GM12891 (cell line): ENCODE measurements at places on chromosomes 5 and 9.

- DNase-seq, result no peak
These were observed 37.4 kb downstream of the SNX24 start for GRCh38 chr5:122882831-122883230.

GRCh38 chr5:137113161-137113560, 386.0 kb downstream of the SPOCK1 start:
- no peak for DNase-seq

- DNase-seq, result peak; percentile 46
These were observed 52.8 kb upstream of the RPL26L1 start for GRCh38 chr5:172906436-172906835.

DNA sequence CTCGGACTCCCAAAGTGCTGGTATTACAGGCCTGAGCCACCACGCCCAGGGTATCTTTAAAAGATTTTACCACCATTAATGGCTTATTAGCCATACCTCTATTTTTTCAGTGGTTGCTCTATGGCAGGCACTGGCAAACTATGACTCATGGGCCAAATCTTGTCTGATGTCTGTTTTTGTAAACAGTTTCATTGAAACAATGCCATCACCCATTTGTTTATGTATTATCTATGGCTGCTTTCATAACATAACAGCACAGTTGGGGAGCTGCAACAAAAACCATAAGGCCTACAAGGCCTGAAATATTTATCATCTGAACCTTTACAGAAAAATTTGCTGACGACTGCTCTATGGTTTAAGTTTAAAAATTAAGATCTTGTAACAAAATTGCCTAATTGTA, 66.8 kb downstream of the SLC38A9 start:
- DNase-seq, result no peak

DNA sequence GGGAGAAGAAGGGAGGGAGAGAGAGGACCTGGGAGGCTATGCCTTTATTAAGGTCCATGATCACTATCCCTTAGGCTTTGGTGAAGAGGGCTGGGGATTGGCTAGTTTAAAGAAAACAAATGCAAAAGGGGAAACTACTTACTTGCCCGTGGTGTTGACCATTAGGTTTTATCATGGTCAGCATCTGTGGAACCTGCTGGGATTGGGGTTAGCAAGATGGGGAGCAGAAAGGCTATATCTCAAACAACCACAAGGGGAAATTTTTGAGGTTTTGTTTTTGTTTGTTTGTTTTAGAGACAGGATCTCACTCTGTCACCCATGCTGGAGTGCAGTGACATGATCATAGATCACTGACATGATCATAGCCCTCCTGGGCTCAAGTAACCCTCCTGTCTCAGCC, 9.0 kb upstream of the RAD23B start:
- no peak for DNase-seq

DNA sequence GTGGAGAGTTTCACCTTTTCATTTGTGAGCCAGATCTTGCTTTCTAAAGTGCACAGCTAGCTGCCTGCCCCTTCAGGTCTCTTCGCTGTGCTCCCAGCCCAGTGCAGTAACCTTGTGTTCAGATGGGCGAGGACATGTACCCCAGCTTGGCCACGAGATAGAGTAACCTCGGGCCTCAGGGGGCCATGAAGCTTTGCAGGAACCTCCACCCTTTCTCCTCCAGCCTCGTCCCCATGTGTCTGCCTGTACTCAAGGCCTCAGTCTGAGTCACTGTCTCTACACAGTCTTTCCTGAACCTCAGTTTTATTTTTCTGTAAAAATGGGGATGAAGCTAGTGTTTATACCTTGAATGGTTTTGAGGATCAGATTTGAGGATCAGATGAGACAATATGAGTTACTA, 37.9 kb downstream of the ERGIC1 start:
- no peak for DNase-seq

GRCh38 chr5:172985596-172985995, 2.0 kb downstream of the ATP6V0E1 start:
- no peak for DNase-seq
